ENCODE measurements at places on chromosomes 5 and 9. TPM values are rescaled to one million over a fixed set of nuclear protein-coding genes. Genes with fewer than 3 reads are reported as not detected.

Gene ARID3C
- total RNA-seq, result 0.48 TPM

Gene CTSV
- total RNA-seq, result 6.5 TPM

Gene FAM221B
- total RNA-seq, result not detected

Gene PGM5
- 0.11 TPM for total RNA-seq

Gene CHSY3
- not detected for total RNA-seq

Gene HAVCR2
- total RNA-seq, result not detected

Gene MAMDC2
- total RNA-seq, result not detected

Gene CARD19
- total RNA-seq, result 5.5 TPM

Gene PFN3
- not detected for total RNA-seq

Gene GABRB2
- not detected for total RNA-seq

Measured in Karpas-422 (cell line).